Muscle of leg (tissue), 16 donors: ENCODE measurements at places on chromosomes 12 and 14. TPM values are rescaled to one million over a fixed set of nuclear protein-coding genes. Genes with fewer than 3 reads are reported as not detected.

CHGA gene
- 20.9 TPM for polyA plus RNA-seq

EEF1AKMT3 gene
- polyA plus RNA-seq, result 5.6 TPM

KRT85 gene
- not detected for polyA plus RNA-seq

DNA sequence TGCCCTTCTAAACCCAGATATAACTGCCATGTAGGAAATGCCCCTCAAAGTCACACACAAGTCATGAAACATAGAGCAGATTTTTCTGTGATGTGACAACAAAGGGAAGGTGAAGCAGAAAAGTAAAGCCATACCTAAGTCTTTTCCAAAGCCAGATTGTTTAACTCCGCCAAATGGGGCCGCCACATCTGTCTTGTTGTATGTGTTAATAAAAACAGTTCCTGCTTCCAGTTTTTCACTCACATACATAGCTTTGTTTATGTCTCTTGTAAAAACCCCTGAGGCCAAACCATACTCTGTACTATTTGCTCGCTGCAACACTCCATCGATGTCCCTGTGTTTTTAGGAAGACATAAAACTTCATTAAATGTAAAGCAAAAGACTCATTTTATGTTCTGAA is 40.3 kb downstream of the NOPCHAP1 start:
- DNase-seq, result peak; percentile 71

- no peak for DNase-seq
Measured at GRCh38 chr12:57496822-57497221, 9.0 kb downstream of the MARS1 start.

- DNase-seq, result peak; percentile 97
Measured at GRCh38 chr14:89912667-89913211, 41.8 kb downstream of the EFCAB11 start.

GRCh38 chr12:68240079-68240478 is 13.3 kb downstream of the IL22 start:
- DNase-seq, result peak; percentile 54

DNA sequence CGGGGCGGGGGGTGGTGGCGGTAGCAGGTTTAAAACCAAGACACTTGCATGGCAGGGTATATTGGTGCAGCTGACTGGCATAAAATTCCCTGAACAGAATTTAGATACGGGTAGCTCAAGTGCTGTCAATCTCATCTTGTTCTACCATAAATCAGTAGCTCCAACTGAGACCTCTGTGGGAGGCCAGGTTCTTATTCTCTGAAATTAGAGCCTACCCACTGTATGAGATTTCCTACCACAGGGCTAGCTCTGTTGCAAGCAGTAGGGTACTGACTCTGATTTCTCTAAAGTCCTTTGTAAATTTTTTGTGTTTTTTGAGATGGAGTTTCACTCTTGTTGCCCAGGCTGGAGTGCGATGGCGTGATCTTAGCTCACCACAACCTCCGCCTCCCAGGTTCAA is 3.3 kb upstream of the RPLP0 start:
- DNase-seq, result no peak

- no peak for DNase-seq
Measured at GRCh38 chr12:101018540-101018939, 191.5 kb downstream of the SLC5A8 start.

CLEC6A gene
- polyA plus RNA-seq, result not detected

DNA sequence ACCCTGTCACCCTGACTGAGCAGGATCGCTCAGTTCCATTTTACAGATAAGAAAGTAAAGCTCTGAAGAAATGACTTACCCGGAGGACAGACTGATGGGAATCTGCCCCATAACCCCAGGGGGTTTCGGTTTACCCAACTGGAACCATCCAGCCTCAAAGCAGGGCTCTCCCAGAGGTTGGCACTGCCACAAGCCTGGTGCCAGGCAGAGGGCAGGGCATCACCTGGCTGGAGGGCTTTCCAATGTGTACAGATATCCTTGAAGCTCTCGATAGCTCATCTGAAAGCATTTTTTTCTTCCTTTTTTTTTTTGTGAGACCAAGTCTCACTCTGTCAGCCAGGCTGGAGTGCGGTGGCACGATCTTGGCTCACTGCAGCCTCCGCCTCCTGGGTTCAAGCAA is 33.2 kb downstream of the STON2 start:
- no peak for DNase-seq

ABCB9 gene
- polyA plus RNA-seq, result 3.1 TPM

DNA sequence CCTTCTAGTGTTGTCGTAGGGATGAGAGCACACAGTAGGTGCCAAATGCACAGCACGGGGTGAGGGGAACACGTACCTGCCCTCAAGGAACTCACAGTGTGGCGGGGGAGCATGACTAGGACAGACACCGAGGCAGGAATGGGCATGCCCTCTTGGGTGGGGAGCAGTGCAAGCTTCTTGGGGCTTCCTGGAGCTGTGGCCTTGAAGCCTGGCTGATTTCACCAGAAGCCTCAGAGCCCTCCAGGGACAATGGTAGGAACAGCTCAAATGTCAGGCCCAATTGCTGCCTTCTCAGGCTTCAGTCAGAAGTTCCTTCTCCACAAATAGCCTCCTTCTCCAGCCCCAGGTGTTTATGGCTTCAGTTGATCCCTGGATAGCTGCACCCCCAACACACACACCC is 43.4 kb downstream of the TEAD4 start:
- DNase-seq, result peak; percentile 66

GPR132 gene
- polyA plus RNA-seq, result 0.80 TPM

DDX55 gene
- 19.9 TPM for polyA plus RNA-seq

- DNase-seq, result peak; percentile 22
Measured at GRCh38 chr12:25459541-25459951, 93.5 kb downstream of the LMNTD1 start.

DNA sequence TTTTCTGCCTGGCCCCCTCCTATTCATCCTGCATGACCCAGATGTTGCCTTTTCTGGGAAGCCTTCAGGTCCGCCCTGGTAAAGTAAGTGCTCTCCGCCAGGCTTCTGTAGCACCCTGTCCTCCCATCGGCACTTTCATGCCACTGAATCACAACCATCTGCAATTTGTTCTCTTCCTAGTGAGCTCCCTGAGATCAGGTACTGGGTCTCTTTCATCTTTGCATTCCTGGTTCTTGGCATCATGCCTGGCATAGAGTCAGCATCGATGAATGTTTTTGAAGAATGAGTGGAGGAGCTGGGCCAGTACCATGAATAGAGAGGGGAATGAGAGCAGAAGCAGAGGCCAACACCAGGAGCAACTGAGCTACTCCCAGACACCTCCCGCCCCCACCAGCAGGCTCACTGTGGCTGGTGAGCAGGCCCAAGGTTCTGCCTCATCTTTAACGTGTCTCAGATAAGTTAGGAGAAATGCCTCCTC is 13.1 kb downstream of the ZDHHC22 start:
- DNase-seq, result no peak

LALBA gene
- polyA plus RNA-seq, result not detected

APOF gene
- polyA plus RNA-seq, result not detected

- DNase-seq, result no peak
Measured at GRCh38 chr12:2669560-2669959, 125.2 kb upstream of the FKBP4 start.

GRCh38 chr12:50195832-50196231 is 28.7 kb upstream of the CERS5 start:
- DNase-seq, result peak; percentile 89

- DNase-seq, result peak; percentile 22
Measured at GRCh38 chr14:74804219-74804825, 41.2 kb downstream of the YLPM1 start.

DNA sequence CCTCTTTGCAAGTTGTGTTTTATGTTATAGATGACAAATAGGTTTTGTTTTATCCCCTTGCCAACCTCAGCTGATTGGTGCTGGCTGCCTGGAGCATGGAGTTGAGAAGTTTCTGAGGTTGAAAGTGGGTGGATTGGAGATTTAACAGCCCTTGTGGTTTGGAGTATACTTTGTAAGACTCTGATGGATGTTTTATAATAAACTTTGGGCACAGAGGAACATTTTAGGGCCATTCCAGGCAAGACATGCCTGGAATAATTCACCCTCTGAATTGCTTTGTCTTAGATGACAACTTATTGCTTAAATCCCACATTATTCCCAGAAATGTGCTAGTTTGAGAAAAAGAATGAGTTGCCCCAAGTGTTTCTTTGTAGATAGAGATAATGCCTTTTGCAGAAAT is 158.9 kb downstream of the SLC5A8 start:
- DNase-seq, result no peak

GRCh38 chr12:13947276-13947946 is 34.0 kb downstream of the GRIN2B start:
- DNase-seq, result no peak

- peak; percentile 16 for DNase-seq
Measured at GRCh38 chr14:20429801-20430669, 5.9 kb downstream of the KLHL33 start.

DNA sequence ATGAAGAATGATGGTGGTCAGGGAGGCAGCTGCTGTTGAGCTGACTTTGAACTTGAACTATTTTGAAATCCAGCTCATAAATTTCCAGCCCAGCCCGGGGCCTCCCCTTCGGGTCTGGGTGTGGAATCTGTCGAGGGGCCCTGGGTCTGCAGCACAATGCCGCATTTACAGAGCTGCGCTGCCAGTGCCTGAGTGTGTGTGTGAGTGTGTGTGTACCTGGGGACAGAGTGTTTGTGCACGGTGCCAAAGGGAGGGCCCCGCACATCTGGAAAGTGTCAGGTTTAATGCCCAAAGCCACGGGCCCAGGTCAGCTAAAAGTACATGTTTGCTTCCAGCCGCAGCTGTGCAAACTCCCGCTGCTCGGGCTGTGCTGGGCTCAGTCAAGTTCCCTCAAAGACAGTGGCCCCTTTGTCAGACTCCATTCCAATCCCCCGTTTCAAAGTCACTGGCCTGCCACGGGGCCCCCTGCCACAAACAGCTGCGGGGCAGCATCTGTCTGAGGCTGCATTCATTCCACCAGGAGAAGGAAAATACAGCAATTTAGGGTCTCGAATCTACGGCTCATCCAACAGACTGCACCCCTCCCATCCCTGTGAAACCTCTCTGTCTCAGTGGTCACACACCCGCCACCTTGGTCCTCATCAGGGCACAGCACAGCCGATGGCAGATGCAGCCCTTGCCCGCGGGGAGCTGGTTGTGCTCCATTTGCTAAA is 16.3 kb upstream of the RFLNA start:
- DNase-seq, result peak; percentile 74

DNA sequence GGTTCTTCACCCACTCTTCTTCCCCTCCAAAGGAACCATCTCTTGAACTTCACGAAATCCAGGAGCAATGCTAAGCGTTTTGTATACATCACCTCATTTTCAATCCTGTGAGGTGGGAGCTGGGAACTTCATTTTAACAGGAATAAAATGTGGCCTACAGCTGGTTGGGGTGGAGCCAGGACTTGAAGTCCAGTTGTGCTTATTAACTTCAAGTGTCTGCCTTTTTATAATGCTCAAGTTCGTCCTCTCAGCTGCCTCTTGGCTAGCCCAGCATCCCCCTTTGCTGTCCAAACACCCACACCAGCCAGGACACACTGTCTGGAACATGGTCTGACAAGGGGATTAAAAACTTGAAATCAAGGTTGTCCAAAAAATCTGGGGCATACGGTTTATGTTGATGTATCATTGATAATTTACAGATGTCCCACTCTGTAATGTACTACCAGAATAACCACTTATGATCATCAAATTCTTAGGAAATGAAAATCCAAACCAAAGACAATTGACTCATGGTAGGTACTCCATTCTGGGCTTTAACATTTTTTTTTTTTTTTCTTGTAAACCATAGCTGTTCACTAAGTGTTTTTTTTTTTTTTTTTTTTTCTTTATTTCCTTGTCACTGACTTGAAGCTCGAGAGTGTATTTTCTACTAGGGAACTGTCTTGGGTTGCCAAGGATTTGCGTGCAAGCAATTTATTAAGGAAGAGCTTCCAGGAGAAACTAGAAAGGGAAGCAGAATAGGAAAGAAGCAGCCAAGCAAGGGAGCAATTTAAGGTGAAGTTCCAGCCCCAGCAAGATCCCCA is 252.3 kb downstream of the EFCAB11 start:
- DNase-seq, result peak; percentile 98

ACRBP gene
- 2.3 TPM for polyA plus RNA-seq

DNA sequence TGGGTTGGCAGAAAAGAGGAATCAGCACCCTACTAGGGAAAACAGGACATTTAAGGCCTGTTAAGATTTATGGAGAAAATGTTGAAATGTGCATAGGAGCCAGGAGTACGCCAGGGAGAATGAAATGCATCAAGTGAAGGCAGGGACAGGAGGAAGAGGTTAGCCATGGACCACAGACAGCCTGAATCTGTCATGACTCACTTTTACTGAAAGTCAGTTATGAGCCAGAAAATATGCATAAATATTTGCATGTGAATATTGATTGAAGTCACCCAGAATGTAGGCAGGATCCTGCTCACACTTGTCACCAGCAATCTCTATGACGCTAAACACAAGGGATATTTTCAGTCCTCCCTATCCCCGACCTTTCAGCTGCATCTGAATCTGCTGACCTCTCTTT is 25.1 kb upstream of the CDK17 start:
- DNase-seq, result no peak

DNA sequence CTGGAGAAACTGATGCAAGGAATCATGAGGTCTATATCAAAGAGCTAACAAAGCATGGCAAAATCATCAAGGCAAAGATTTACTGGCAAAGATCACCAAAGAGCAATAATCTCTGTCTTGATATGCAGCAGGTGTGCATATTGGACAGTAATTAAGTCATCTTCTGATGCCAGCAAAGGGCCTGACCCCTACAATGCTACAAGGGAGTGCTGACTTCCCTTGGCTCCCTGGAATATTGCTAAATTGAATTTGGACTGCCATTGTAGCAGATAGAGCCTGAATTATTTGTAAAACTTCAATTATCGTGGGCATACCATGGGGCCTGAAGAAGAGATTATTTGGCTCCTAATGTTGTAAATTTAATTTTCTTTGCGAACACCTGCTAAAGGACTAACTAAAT is 307.9 kb upstream of the SYT1 start:
- no peak for DNase-seq

DNA sequence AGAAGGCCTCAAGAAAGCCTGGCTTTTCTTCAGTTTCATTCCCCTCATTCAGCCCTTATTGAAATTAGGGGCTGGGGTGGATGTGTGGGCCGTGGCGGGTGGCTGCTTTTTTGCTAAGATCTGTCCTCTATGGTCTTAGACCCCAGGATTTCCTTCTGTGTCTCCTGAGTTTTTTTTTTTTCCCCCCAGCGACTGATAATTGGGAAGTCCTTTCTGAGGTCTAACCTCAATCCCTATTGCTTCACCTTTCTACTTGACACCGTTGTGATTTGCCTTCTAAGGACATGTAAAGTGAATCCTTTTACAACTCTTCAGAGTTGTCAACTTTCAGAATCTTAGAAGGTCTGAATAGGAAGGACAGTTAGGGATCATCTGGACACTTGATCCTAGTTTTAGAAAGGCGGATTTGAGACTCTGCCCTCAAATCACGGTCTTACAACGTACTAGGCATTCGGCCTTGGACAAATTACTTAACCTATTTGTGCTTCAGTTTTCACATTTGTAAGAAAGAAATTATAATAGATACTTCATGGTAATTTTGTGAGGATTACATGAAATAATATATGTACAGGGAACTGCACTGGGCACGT is 4.4 kb downstream of the GPR84 start:
- no peak for DNase-seq

DNA sequence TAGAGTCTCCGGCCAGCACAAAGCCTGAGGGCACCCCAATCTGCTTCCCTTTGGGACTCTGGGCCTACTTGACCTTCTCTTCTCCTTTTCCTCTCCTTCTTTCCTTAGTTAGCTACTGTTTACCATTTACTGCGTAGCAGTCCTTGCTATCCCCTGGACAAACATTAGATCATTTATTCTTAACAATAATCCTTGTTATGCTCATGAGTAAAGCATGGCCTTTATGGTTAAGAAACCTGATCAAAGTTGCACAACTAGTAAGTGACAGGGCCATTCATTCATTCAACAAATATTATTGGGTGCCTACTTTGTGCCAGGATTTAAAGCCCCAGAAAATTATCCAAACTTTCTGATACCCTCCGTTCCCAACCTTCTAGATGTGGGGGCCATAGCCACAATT is 3.2 kb upstream of the HDAC7 start:
- no peak for DNase-seq

GRCh38 chr12:110286623-110287022 is 5.6 kb downstream of the ATP2A2 start:
- no peak for DNase-seq
